ENCODE measurements at places on chromosomes 4 and X. TPM values are rescaled to one million over a fixed set of nuclear protein-coding genes. Genes with fewer than 3 reads are reported as not detected.
A peak's percentile ranks its signal among the peaks of the same experiment; 100 is the strongest.

Gene IQCM
- total RNA-seq = not detected

- DNase-seq = no peak
These were observed 91.8 kb downstream of the STOX2 start for GRCh38 chr4:183996868-183997267.

DNA sequence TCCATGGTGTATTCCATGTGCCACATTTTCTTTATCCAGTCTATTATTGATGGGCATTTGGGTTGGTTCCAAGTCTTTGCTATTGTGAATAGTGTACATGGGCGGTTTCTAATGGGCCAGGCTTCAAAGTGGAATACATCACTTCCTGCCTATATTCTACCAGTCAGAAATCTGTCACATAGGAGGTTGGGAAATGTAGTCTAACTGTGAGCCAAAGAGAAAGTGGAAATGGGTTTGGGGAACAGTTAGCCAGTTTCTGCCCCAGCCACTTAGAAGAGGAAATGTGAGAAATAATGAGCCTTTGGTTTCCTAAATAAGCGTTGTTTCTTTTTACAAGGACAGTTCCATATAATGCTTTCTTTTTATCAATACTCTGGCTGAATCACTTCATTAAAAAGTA, 85.1 kb upstream of the AP1S2 start:
- DNase-seq = no peak

DNA sequence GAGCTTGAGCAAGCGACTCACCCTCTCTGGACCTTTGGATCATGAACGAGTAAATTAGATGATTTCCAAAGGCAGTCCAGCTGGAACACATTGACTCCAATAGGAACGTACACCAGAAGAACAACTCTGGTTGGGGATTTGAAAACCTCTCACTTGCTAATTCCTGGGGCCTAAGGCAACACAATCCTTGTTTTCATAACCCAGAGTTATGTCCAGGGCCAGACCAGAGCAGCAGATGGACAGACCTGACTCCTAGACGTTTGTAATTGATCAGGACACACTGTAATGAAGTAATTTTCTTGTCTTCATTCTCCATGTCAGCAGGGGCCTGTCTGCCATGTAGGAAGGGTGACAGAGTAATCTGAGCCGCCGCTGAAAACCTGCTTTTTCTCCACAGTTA, 283.9 kb downstream of the IDS start:
- no peak for DNase-seq

Gene PABPC5
- total RNA-seq = 11.0 TPM

GRCh38 chr4:147984065-147984777, 252.3 kb downstream of the ARHGAP10 start:
- peak; percentile 28 for DNase-seq

GRCh38 chr4:101933855-101934254, 143.3 kb downstream of the BANK1 start:
- no peak for DNase-seq

Gene TEX13D
- total RNA-seq = not detected

Gene BMPR1B
- total RNA-seq = 26.0 TPM

DNA sequence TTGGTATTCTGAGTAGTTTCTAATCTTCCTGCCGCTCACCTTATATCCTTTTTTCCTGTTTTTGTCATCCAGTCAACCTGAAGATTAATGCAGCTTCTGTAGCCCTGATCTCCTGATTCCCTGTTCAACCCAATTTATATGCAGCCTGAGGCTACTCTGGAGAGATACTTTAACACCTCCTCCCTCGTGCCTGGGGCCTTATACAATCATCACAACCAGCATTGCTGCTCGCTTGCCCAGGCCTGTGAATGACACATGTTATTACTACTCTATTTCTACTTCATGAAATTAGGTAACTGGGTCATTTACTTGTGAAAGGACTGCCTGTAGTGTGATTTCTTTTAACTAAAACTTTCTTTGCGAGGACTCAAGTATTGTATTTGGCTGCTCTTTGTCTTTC, 33.7 kb upstream of the WDR17 start:
- DNase-seq = no peak

- DNase-seq = no peak
These were observed 796.7 kb downstream of the RAPGEF2 start for GRCh38 chr4:159899596-159899995.

GRCh38 chrX:16739574-16739973, 20.2 kb downstream of the SYAP1 start:
- DNase-seq = no peak

Measured in cerebellum (tissue), 4 donors.